CD4-positive, alpha-beta T cell treated with Interleukin-17A for 1 hour (primary cell): ENCODE measurements at places on chromosomes 4 and X.

GRCh38 chr4:188201851-188202250 is 62.6 kb downstream of the TRIML1 start:
- DNase-seq = no peak

DNA sequence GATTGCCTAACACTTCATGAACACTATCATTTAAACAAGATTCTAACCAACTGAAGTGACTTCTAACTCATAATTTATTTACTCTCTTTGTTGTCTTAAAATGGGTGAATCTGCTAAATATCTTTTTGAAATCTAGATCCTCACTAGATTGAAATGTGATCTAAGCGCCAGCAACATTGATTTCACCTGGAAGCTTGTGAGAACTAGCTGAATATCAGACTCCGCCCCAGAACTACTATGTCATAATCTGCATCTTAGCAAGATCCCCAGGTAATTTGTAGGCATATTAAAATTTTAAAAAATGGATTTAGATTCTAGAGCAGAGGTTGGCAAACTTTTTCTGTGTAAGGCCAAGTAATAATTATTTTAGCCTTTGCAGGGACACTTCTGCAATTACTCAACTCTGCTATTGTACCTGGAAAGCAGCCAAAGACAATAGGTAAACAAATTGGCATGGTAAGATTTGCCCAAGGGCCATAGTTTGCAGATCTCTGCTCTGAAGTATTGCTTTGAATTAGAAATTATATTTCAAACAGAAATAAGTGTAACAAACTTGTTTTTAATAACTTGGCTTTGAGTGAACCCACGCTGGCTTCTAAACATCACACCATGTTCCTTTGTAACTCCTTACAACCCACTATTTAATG is 121.5 kb downstream of the REELD1 start:
- no peak for DNase-seq

GRCh38 chr4:101348995-101349800 is 1.9 kb upstream of the PPP3CA start:
- no peak for DNase-seq

- DNase-seq = peak; percentile 17
Observed at GRCh38 chr4:26126143-26126718, 194.6 kb upstream of the RBPJ start.

GRCh38 chrX:119151051-119151380 is 23.4 kb upstream of the KIAA1210 start:
- DNase-seq = no peak

DNA sequence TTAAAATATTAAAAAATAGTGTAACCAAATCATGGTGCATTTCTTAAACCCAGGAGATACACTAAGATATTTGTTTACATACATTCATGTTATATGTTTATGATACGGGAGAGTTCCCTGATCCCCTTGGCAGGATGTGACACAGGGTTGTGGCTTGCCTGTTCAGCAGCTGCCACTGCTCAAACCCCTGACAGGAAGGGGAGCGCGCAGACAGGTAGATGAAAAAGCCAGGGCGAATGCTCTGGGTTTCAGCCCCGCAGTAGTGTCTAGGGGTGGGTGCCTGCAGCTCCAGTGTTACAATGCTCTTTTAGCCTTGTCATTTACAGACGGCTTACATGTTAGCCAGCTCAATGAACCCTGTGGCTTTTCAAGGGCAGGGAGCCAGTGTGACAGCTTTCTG is 1343.8 kb upstream of the IGFBP7 start:
- DNase-seq = no peak

GRCh38 chr4:158788516-158788915 is 19.7 kb downstream of the FNIP2 start:
- DNase-seq = no peak

GRCh38 chrX:2502668-2503519 is 2.1 kb upstream of the DHRSX start:
- DNase-seq = no peak

DNA sequence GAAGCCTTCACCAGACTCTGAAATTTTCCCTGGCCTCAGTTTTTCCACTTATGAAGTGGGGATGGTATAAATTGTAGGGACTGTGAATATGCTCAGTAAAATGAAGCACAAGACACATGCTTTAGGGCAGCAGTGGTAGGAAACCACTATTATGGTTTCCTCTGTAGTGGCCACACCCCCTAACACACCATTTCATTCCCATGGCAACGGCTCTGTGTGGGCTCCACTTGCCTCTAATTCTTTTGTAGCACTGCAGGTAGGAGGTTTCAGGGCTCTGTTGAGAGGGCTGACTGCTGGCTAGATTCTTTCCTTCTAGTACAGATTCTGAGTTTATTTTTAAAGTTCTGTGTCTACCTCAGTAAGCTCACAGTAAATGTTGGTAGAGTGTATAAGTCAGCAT is 3.5 kb upstream of the VMA21 start:
- peak; percentile 87 for DNase-seq

DNA sequence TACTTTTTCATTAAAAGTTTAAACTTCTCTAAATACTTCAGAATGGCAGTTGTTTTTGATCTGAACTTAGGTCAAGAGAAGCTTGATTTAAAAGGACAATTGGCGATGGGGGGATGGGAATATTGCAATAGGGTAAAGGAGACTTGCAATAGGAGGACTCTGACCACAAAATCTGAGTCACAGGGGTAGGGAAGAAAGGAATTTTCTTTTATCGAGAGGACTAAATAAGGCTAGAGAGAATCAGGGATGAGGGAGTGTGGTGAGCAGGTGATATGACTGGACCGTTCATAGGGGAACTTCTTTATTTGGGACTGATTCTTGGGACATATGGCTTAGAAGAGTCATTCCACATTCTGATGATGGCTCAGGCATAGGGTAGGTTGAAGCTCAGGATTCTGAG is 1260.2 kb downstream of the ADGRL3 start:
- no peak for DNase-seq

DNA sequence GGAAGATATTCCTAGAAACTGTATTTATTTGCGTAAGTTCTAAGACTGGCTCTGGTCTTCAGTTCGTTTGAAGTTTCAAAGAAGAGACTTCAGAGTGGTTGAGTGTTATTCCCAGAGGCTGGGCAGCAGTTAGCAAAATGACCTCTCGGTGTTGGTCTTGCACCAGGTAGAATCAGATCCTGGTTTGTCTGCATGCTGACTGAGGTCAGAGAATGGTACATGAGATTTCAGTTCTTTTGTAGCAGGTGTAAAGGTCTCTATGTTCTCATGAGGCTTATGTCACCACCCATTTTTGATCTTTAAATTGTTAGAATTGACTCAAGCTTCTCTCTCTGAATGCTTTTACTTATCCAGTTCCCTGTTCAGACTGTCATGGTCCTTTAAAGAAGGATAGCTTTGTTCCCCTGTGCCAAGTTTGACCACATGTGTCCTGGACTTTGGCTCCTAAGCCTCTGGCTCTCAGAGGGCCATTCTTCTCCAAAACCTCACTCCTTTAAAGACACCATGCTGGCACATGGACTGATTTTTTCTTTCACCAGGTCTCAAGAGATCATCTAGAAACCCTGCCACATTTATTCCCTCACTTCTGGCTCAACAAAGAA is 355.8 kb upstream of the BOD1L1 start:
- DNase-seq = no peak

DNA sequence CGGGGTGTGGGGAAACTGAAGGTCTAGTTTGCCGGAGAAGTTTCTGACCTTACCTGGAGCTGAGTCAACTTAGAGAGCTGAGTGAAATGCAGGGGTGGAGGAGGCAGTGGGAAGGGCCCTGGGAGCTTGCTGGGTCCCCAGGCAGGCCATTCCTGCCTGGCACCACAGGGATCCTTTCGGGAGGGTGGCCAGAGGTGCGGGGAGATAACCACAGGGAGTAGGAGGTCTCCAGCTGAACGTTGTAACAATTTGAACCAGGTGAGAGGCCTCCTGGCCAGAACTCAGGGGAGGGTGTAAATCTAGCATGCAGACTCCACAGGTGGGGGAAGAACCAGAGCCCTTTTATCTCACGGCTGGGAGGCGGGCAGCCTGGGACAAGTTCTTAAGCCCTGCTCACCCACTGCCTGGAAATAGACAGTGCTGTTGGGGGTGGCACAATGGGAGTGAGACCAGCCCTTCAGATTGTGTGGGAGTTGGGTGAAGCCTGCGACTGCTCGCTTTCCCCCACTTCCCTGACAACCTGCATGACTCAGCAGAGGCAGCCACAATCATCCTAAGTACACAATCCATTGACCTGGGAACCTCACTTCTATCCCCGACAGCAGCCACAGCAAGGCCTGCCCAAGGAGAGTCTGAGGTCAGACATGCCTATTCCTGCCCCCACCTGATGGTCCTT is 247.4 kb downstream of the ADGRA3 start:
- DNase-seq = no peak

DNA sequence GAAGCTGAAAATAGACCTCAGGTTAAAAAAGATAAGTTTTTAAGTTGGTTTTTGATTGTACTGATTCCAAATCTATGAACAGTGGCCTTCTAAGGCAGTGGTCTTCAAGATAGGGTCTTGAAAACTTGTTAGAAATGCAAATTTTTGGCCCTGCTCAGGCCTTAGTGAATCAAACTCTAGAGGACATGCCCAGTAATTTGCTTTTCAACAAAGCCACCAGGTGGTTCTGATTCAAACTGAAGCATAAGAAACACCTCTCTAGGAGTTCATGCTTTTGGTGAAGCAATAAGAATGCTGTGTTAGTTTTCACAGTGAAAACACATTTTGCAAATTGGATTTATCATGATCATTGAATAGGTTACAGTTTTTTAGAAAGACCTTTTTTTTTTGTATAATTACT is 1849.4 kb upstream of the AGA start:
- DNase-seq = no peak

DNA sequence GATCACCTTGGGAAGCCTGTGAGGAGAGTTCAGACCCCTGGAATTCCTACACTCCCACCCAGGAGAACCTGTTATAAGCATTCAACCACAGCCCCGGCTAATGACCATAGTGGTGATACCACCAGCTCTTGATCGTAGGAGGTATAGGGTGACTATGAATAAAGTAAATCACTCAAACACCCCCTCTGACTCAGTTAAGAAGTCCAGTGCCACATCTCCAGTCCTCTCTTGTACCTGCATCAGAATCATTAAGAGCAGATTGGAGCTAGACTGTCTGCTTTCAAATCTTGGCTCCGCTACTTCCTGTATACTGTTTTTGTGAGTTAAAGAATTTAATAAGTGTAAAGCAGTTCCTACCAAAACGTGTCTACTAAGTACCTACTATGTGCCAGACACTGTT is 565.1 kb upstream of the DIPK2B start:
- DNase-seq = peak; percentile 50

GRCh38 chr4:174228988-174229387 is 54.5 kb downstream of the FBXO8 start:
- DNase-seq = no peak

GRCh38 chr4:7279902-7280301 is 87.6 kb downstream of the SORCS2 start:
- no peak for DNase-seq

DNA sequence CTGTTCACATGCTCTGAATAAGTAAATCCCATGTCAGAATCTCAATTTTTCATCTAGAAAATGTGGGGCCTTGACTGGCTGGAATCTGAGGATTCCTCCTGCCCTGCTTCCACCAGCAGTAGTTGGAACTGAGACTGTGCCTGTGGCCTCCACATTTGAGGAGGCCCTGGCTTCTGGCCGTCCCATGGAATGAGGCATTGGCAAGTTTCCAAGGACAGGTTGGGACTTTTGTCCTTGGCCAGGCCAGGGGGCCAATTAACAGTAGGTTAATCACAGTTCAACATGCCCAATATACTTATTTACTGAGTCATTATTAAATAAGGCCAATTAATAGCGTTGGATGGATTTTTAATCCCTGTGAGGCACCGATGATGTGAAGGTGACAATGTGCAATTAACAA is 50.2 kb upstream of the GABRE start:
- DNase-seq = no peak

DNA sequence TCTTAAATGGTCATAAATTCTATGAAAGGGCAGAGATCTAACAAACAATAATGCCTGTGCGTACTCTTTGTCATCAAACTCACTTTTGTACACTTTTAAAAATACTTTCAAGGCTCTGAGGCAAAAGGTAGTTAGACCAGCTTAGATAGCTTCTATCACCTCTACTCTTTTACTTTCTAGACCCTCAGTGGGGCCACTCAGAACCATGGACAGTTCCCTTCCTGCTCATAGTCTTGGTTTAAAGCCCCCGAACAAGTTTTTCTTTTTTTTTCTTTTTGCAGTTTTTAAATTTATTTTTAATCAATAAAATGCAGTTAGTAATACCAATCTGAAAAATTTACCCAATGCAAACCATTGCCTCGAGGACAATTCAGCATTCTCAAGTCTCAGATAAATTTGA is 460.5 kb upstream of the CNKSR2 start:
- no peak for DNase-seq

- no peak for DNase-seq
Observed at GRCh38 chr4:4455210-4455865, 68.4 kb downstream of the NSG1 start.

- DNase-seq = no peak
Observed at GRCh38 chrX:33831211-33831610, 300.9 kb downstream of the FAM47A start.

DNA sequence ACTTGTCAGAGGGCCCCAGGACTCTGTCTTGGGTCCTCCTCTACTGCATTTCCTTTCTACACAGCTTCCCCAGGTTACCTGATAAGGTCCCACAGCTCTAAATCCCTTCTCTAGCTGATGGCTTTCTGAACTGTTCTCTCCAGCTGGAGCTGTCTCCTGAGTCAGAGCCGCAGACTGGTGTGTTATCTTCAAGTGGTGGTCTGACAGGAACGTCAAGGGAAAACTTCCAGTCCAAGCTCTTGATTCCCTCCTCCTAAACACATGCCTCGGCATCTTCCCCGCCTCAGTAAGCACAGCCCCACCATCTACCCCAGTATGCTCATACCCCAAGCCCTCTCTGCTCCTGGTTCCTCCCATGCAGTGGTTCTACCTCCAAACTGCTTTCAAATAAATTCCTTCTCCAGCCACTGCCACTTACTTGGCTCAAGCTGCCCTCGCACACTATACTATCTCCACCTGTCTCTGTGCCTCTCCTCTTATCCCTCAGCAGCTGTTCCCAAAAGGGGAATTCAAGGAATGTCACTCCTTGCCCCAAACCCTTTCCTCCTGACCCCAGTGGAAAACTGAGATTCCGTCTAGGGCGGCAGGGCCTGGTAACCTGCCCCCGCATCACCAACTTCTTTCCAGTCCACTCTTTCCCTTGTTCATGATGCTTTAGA is 17.2 kb upstream of the CENPU start:
- DNase-seq = no peak

- DNase-seq = no peak
Observed at GRCh38 chr4:159048166-159048886, 54.6 kb upstream of the RAPGEF2 start.

DNA sequence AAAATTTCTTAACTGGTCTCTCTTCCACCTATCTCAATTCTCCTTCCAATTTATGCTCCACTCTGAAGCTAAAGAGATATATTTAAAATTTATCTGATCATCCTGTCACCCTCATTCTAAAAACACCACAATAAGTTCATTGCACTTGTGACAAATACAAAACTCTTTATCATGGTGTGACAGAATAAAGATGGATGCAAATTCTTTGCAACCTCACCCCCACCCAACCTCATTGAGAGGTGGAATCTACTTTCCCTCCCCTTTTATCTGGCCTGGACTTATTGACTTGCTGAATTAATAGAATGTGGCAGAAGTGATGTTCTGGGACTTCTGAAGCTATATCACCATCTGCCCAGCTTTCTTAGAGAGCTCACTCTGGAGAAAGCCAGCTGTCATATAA is 46.5 kb downstream of the IDS start:
- DNase-seq = no peak
